Stimulated activated CD8-positive, alpha-beta memory T cell treated with anti-CD3 and anti-CD28 coated beads, Interleukin-7, amount 100 ng/mL, for 1 hour (primary cell): ENCODE measurements at places on chromosomes 13 and 19.
A peak's percentile ranks its signal among the peaks of the same experiment; 100 is the strongest.

DNA sequence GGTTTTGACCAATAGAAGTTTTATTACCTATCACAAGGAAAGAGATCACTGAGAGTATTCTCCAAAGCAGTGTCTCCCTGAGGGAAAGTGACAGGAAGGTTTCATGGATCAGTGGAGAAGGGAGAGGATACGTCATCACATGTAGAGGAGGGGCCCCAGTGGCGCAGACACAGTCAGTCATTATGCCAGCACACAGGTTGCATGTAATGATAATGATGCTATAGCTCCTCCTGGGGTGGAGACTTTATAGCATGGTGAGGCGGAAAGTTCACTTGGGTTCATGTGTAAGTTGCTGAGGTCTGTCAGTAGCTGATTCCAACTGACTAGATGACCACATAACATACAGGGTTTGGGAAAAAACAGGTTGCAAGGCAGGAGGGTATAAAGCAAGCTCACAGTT is 88.8 kb downstream of the FNDC3A start:
- DNase-seq, result no peak

DNA sequence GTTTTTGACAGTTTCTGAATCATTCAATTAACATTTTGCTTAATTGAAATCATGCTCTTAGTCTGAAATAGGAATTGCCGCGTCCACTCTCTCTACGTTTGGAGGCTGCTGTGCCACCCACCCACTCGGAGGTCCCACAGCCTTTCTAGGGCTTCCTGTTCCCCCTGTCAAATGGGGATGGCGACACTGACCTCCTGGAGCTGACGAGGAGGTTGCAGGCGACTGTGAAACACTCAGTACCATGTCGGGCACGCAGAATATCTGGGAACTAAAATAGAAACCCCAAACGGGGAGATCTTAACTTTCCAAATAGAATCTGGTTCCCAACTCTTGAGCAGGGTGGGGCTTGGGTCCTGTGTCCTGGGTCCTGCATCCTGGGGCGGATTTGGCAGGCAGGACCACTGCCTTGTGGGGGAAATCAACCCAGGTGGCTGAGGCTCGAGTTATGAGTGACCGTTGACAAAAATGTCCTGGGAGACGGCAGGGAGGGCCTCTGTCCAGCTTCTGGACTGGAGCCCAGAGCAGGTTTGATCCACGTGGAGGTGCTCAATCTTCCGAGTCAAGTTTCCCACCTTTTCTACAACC is 124.6 kb downstream of the RAB20 start:
- no peak for DNase-seq

GRCh38 chr19:13154911-13155471 is 4.8 kb downstream of the IER2 start:
- peak; percentile 66 for DNase-seq

GRCh38 chr19:47142779-47143178 is 12.1 kb downstream of the SAE1 start:
- DNase-seq, result no peak

GRCh38 chr19:48739404-48740163 is 826 bp downstream of the RASIP1 start:
- no peak for DNase-seq

DNA sequence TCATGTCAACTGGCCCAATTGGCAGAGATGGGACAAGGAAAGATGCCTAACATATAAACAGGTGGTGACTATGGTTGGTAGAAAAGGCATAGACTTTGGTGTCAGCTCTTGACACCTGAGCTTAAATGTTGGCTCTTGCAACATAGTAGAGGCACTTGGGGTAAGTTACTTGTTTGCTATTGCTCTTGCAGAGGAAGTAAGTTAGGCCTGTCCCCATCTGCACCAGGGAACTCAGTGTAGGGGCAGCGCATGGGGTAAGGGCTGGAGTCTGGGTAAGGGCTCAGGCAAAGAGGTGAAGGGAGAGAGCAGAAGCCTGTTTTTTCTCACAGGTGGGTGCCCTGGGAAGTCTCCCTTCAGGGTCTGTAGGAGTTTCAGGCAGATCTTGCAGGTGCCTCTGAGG is 27.6 kb downstream of the ERICH6B start:
- no peak for DNase-seq
